ENCODE measurements at places on chromosomes 4 and X.
A peak's percentile ranks its signal among the peaks of the same experiment; 100 is the strongest.

DNA sequence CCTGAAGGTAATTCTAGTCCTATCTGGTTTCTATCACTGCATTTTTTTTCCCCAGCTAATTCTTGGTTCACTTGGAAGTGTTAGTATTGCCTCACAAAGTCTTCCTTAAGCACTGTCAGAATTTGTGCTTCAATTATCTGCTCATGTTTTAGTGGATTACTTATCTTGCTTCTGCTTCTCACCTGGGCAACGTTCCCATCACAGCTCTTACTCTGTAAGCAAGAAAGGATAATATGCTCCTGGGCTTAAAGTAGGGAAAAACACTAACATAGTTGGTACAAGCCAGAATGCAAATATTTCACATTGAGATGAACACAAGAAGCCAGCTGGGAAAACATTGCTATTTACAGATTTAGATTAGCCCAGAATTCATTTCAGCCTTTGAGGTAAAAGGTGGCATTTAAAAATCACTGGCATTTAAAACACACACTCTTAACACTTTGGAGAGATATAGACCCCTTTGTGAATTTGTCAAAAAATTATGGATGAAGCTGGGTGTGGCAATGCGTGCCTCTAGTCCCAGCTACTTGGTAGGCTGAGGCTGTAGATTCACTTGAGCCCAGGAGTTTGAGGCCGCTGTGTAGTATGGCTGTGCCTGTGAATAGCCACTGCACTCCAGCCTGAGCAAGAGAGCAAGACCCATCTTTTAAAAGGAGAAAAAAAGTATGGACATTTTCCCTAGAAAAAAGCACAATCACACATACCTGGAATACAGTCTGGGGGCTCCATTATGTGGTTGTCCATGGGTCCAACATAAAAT is 6.6 kb upstream of the PTPN13 start:
- no peak for DNase-seq

GRCh38 chrX:10636851-10637250 is 16.5 kb upstream of the MID1 start:
- no peak for DNase-seq

DNA sequence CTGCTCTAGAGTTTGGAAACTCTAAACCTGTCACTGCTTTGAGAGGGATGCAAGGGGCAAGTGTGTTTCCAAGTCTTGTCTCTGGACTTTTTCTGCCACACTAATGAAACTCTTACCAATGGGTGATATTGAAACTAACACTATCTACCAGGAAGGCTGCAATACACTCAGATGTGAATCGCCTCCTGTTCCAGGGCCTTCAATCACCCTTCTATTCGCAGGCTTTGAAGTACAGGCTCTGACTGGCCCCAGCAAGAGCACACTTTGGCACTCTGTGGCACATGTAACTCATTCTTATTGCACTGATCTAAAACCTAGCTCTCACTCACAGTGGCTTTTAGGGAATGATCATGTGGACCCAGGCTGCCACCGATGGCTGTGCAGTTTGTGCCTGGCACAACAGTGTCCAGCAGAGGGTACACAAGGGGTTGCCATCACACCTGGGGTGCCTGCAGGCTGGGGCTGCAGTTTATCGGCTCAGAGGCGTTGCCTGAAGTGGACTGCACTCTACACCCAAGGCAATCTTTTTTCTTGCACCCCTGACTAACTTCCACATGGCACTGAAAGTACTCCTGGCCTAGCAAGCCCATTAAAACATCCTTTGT is 210.8 kb downstream of the MGST2 start:
- no peak for DNase-seq

DNA sequence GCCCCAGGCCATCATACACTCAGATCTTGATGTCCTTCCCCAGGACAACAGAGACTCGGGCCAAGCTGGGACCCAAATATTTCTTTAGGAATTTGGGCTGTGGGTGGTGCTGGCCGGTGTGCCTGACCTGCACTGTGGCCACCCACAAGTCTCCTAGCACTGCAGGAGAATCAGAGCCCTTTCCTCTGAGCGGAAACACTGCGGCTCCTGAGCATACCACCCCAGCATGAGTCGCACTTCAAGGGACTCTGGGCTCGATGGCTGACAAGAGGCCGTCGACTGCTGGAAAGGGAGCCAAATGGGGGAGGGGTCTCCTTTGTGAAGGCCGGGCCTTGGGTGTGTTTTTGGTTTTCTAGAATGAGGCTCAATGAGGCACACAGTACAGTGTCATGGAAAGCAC is 13.0 kb upstream of the IRAK1 start:
- no peak for DNase-seq

DNA sequence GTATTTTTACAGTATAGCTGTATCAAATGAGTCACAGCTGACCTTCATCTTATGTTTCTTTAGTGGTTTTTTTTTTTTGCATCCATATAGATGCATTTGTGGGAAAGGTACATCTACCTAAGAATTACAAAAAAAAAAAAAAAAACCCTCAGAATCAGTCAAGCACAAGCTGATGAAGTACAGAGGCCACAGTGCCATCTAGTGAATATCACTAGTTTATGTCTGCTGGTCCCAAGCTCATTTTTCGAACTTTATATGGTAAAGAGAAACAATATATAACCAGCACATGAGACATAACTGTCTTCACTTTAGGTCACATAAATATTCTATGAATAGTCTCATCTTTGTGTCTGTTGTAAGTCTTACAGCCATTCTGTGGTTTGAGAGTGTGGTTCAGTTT is 220.1 kb downstream of the DLG3 start:
- DNase-seq, result peak; percentile 24

Measured in GM13976 (cell line).